ENCODE measurements at places on chromosomes 3 and 15.

- no peak for DNase-seq
These were observed 2.4 kb upstream of the PDCD6IP start for GRCh38 chr3:33795856-33796536.

DNA sequence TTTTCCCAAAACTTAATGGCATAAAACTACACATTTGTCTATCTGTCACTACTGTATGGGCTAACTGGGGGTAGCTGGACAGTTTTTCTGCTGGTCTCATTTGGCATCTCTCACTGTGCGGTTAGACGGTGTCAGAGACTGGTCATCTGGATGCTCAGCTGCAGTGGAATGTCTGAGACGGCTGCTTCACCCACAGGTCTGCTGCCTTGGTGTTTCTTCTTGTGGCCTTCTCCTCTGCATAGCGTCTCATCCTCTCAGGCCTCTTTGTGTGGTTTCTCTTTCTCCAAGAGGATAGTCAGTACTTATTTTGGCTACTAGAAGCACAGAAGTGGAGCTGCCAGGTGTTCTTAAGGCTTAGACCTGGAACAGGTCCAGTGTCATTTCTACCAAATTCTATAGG, 35.9 kb upstream of the GOLGA6L9 start:
- no peak for DNase-seq

DNA sequence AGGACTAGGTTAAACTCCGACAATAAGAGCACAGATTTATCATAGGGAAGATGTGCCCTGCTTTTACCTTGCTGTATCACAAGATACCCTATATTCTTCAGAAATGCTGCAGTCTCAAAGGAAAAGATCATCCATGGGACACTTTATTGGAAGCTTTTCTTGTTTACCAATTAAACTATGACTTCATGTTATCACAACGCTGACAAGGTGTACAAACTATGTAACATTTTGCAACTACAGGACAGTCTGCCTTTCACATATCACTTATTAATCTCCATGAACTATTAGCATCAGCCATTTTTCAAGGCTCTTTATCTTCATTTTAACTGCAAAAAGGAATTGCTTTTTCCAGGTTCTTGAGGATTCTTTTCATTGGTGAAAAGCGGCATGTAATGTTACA, 34.0 kb downstream of the CBLB start:
- DNase-seq: no peak

GRCh38 chr3:137820366-137820765, 56.3 kb downstream of the SOX14 start:
- DNase-seq: no peak

DNA sequence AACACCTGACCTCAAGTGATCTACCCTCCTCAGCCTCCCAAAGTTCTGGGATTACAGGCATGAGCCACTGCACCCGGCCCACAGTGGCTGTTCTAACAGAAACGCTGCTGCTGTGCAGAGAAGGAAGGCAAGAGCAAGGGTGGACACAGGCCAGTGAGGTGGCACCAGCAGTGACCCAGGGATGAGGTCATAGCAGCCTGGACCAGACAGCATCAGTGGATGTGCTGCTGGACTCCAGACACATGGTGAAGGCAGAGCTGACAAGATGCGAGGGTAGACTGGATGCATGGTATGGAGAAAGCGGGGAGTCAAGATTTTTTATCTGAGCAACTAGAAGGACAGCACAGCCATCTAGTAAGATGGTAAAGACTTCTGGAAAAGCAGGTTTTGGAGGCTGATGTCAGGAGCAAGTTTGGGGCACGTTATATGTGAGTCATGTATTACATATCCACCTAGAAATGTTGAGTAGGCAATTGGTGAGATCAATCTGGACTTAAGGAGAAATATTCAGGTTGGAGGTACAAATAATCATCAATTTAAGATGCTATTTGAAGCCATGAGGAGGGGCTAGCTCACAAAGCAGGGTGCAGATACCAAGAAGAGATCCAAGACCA, 22.1 kb upstream of the TJP1 start:
- DNase-seq: peak; percentile 58

GRCh38 chr3:159030138-159030670, 228.3 kb downstream of the MFSD1 start:
- DNase-seq: no peak

DNA sequence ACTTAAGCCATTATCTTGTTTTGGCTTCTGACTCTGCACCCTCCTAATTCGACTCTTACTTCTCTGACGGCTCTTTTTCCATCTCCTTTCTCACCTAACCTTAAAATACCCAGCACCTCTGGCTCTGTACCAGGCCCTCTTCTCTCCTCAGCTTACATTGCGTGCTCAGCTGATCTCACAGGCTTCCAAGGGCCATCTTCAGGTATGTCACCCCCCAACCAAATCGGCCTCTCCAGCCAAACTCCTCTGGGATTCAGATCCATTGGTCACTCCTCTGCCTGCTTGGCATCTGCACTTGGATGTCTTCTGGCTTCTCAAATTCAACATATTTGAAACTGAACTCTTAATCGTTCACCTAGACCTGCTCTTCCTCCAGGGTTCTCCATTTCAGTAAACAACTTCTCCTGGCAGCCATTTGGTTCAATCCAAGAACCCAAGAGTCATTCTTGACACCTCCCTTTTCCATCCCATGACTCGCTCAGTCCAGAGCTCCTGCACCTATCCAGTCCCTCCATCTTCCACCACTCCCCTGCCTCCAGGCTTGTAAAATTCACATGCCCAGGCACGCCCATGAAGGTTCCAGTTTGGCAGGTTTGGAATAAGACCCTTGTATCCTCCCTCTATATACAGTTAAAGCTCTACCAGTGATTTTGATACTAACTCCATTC, 35.2 kb upstream of the SLC41A3 start:
- no peak for DNase-seq

GRCh38 chr3:194686816-194687637, 1.3 kb downstream of the FAM43A start:
- DNase-seq: no peak
